Right ventricle myocardium inferior (tissue), 1 donor: ENCODE measurements at places on chromosomes 6 and 20. TPM values are rescaled to one million over a fixed set of nuclear protein-coding genes. Genes with fewer than 3 reads are reported as not detected.

GRCh38 chr6:40474937-40475336, 112.2 kb downstream of the LRFN2 start:
- DNase-seq = no peak

- no peak for DNase-seq
Measured at GRCh38 chr6:112936504-112936903, 589.4 kb downstream of the RFPL4B start.

The SOBP gene
- 16.4 TPM for total RNA-seq

The GTSF1L gene
- total RNA-seq = not detected
